NCI-H1417 treated with DMSO at 0.1 percent for 48 hours (cell line): ENCODE measurements at places on chromosomes 5 and 9.

- DNase-seq: no peak
Observed at GRCh38 chr5:136011414-136012001, 17.3 kb upstream of the TGFBI start.

DNA sequence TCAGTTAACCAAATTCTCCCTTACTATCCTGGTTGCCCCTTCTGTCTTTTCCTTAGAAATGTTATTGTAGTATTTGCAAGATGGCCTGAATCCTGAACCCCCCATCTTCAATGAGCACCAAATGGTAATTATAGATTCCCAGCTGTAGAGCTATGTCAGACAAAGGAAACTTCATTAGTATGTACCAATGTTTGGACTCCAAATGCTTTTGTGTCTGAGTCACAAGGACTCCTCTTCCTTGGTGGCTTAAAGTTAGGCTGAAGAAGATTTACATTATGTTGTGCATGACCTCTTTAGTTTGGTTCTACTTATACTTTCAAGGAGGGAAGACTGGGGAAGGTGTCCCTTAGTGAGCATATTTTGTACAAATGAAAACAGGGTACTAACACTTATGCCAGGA is 105.9 kb upstream of the CDKN2B start:
- no peak for DNase-seq

DNA sequence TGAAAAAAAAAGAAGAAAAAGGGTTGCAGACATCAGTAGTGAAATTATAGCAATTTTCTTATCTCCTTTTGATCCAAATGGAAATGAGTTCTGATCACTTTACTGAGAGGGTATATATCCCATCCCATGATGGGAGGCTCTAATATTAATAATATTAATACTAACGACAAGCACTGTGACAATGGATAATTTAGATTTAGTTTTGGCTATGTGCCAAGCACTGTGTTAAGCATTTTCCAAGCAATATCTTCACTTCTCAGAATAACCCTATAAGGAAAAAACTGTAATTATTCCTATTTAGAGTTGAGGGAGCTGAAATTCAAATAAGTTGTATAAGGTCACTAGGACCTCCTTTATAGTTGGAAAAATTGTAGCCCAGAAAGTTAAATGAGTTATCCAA is 58.4 kb upstream of the ASTN2 start:
- DNase-seq: no peak

DNA sequence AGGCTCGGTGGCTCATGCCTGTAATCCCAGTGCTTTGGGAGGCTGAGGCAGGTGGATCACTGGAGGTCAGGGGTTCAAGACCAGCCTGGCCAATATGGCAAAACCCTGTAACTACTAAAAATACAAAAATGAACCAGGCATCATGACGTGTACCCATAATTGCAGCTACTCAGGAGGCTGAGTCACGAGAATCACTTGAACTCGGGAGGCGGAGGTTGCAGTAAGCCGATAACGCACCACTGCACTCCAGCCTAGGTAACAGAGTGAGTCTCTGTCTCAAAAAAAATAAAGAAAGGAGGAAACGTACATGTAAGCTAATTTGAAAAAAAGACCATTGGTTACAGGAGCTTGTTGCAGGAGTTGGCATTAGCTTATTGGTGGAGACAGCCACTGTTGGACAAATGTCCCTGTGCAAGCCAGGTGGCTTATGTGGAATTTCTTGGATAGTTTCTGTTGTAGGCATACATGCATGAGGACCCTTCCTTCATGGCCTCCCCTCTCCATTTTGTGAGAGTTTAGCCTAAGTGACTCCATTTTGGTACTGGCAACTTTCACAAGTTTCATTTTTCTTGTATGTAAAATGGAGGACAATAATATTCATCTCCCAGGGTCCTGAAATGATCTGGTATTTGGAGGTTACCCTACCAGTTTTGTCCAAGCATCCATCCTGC is 16.8 kb upstream of the RAB14 start:
- no peak for DNase-seq

DNA sequence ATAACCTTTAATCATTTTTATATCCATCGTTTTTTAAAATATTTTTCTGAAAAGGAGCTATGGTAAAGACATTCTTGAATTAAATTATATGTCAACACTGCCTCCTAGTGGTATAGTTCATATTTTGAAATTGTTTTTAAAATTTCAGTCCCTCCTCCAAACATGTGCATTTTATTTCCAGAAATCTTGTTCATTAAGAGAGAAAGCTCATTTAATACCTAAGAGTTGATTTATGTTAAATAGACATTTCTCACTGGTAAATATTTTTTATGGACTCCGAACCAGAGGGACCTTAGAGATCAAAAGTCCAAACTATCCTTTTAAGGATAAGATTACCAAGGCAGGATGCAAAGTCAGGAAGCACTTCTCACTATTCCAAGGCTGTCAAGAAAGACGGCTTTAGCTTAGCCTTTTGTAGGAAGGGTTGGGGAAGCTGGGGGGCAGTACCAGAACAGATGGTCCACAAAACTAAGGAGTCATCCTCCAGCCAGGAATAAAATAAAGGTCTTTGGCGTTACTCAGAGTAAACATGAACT is 21.6 kb downstream of the BHMT start:
- DNase-seq: no peak

DNA sequence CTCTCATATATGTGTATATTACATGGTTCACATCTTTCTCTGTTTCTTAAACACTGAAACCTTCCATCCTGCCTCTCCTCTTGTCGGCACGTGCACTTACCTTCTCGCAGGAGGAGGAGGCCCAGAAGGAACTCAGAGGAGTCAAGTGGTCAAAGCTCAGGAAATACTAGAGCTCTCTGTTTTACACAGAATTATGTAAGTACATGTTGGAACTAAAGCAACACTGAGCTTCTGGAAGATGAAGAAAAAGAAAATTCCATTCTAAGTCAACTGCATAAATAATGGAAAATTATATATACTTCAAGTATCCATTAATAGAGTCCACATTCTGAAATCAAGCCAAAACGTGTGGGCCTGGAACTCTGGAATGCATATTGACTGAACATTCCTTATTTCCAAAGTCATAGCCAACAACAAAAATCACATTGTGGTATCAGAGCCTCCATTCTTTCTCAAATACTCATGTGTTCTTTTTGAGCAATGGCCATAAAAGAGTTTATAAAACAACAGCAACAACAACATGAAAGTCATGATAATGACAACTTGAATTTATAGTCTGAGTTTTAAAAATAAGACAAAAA is 121.5 kb upstream of the RAI14 start:
- no peak for DNase-seq

DNA sequence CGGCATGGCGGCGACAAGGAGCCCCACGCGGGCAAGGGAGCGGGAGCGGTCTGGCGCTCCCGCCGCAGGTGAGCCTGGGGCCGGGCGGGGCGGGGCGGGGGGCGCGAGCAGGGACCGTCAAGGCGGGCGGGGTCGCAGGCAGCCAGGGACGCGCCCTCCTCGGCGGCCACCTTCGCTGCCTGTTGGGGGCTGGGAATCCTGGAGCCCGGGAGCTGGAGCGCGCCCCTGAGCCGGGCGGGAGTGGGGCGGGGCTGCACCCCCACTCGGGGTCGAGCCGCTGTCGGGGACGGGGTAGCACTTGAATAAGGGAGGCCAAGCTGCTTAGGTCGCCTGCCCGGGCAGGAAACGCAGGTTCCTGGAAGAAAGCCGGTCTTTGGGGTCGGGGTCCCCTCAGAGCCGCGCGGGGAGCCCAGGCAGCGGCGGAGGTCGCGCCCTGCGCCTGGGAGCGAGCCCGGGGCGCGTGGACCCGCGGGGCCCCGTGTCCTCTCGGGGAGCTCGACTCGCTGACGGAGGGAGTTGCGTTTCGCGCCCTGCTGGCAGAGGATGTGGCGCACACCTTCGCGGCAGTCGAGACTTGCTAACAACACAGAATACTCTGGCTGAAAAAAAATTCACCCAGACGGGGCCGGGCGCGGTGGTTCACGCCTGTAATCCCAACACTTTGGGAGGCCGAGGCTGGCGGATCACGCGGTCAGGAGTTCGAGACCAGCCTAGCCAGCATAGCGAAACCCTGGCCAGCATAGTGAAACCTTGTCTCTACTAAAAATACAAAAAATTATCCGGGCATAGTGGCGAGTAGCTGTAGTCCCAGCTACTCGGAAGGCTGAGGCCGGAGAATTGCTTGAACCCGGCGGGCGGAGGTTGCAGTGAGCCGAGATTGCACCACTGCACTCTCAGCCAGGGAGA is 552 bp downstream of the OTULINL start:
- DNase-seq: no peak

- DNase-seq: no peak
Observed at GRCh38 chr5:127590156-127590722, 58.6 kb upstream of the CTXN3 start.

DNA sequence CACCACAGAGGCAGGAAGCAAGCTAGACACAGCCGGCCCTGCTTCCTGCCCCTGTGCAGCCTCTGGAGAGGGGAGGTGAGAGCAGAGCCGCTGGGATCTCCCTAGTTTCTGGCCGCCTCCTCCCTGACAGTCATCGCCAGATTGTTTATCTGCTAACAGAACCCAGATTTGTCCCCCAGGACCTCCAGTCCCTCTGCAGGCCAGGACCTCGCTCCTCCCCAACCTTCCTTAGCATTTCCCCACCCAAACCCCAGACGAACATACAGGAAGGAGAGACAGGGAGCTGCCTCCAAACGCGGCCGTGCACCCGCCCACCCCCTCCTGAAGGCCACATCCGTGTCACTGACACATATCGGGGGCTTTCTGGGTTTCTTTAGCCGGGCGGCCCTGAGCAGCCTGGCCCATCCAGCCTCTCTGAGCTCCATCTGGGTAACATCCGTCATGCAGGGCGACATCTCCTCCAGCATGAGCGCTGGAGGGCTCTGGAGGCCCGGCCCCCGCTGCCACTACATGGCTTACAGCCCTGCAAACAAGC is 47.5 kb downstream of the DBH start:
- DNase-seq: no peak

DNA sequence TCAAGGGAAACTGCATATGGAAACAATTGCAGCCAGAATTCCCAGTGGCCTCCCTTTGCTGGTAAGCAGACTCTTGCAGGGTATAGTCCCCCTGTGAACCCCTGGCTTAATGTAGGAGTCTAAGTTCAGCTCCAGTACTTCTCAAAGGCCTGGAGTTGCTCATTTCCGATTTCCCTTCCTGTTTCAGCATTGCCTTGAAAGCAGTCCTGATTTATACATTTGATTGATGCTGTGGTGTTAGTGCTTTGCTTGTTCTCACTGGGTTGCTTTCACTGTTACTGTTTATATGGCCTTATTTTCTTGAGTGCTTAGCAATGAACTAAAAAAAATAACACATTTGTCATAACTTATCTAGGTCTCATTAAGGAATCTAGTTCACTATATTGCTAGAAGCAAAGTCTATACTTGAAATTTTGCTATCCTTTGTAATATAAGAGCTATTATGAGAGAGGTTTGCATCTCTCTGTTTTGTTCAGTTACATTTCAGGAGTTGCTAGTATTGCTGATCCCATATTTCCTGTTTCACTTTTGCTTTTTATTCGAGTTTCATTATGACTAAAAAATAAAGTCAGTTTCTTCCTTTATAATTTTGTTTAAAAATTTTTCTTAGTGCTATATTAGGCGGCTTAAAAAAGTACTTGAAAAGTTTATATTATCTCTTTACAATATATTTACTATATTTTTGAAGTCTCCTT is 122.4 kb upstream of the NMUR2 start:
- no peak for DNase-seq

GRCh38 chr9:91273853-91274552 is 87.7 kb downstream of the AUH start:
- no peak for DNase-seq

- DNase-seq: no peak
Observed at GRCh38 chr9:134252084-134252830, 74.0 kb upstream of the RXRA start.

DNA sequence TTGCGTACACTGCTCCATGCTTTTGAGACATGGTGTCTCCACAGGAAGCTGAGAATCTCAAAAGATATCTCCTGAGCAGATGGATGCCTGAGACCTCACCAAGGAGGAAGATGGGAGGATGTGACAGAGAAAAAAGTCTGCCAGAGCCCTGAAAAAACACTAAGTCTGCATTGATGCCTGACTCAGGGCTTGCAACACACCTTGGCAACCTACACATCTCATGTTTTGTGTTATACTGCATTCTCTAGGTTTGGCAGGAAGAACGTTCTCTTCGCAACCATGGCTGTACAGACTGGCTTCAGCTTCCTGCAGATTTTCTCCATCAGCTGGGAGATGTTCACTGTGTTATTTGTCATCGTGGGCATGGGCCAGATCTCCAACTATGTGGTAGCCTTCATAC is 19.2 kb downstream of the SLC22A4 start:
- no peak for DNase-seq

DNA sequence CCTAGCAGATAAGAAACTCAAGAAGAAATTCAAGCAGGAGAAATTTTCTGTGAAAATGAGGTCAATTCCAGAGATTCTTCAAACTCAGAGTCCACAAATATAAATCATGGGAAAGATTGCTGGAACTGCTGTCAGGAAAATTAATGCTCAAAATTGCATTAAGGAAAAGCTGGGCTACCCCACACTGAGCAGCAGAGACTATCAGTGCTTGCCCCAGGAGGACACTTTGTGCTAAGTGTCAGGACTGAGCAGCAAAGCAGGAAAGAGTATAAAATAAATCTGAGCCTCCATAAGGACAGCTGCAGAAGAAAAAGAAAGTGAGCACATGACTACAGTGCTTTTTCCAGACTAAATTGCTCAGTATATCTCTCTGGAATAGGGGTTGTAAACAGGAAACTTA is 81.6 kb downstream of the RGS7BP start:
- no peak for DNase-seq

- no peak for DNase-seq
Observed at GRCh38 chr9:19408316-19408692, 505 bp upstream of the ACER2 start.
